ENCODE measurements at places on chromosomes 16 and 17.

- no peak for DNase-seq
Observed at GRCh38 chr16:73096510-73096909, 48.6 kb upstream of the ZFHX3 start.

DNA sequence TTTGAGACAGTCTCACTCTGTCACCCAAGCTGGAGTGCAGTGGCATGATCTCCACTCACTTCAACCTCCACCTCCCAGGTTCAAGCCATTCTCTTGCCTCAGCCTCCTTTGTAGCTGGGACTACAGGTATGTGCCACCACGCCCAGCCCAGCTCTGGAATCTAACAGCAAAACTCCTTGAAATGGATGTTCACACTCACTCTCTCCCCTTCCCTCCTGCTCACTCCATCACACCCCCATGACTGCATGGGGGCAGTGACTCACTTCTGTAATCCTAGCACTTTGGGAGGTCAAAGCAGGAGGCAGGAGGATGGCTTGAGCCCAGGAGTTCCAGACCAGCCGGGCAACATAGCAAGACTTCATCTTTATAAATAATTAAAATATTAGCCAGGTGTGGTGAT, 11.1 kb upstream of the TFAP4 start:
- no peak for DNase-seq

DNA sequence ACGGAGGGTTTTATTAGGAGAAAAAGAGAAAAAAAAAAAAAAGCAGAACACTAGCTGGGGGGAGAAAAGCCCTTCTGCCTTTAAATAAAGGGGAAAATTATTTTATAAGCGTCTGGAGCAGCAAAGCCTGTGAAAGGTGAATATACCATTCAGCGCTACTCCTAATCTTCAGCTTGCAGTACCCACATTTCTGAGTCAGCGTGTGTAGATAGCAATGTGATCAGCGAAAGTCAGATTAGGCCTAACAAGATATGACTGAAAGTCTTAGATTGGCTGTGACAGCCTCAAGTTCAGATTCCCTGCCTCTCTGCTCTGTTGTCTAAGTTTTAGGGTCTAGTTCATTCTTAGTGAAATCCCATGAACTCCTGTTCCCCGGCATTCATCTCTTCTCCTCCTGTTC, 279.5 kb downstream of the TMEM114 start:
- DNase-seq = no peak

DNA sequence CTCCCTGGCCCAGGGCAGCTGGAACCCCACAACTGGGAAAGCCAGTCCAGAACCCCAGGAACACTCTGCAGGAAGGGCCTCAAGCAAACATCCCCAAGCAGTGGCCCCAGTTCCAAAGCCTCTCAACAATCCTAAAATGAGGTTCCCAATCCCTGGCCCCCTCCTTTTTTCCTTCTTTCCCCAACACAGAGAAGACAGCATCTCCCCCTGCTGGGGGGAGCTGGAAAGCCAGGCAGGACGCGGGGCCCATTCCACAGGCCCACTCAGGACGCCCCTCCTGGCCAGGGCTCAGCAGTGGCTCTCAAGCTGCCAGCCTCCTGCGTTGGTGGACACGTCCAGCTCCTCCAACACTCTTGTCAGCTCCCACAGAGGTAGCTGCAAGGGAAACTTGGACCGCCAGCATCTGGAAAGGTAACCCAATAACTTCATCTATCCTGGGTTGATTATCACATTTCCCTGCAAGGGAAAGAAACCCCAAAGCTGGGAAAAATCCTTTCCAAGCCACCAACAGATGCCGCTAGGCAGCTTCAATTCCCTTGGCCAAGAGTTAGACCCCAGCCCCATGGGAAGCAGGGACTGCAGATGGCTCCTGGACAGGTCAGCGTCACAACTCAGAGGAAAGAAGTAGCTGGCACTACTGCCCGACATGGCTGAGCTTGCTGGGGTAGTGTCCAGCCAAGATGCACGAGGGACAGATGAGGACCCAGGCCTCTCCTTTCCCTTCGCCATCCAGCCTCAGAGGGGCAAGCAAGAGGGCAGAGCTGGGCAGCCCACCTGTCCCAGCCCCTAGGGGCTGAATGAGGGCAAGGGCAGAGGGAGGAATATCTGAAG, 7.6 kb downstream of the HDAC5 start:
- DNase-seq = no peak

GRCh38 chr17:8413328-8413727, 15.7 kb upstream of the RNF222 start:
- no peak for DNase-seq

DNA sequence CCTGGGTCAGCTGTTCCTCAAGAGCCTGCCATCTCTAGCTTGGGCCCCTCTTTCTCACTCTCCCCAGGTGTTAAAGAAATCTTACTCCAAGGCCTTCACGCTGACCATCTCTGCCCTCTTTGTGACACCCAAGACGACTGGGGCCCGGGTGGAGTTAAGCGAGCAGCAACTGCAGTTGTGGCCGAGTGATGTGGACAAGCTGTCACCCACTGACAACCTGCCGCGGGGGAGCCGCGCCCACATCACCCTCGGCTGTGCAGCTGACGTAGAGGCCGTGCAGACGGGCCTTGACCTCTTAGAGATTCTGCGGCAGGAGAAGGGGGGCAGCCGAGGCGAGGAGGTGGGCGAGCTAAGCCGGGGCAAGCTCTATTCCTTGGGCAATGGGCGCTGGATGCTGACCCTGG, 6.8 kb downstream of the CNP start:
- DNase-seq = no peak

- no peak for DNase-seq
Observed at GRCh38 chr16:87169509-87169995, 147.6 kb downstream of the C16orf95 start.

- no peak for DNase-seq
Observed at GRCh38 chr16:69936751-69937211, 14.4 kb upstream of the CLEC18A start.

GRCh38 chr17:50672831-50673551, 34.7 kb downstream of the ANKRD40 start:
- no peak for DNase-seq

DNA sequence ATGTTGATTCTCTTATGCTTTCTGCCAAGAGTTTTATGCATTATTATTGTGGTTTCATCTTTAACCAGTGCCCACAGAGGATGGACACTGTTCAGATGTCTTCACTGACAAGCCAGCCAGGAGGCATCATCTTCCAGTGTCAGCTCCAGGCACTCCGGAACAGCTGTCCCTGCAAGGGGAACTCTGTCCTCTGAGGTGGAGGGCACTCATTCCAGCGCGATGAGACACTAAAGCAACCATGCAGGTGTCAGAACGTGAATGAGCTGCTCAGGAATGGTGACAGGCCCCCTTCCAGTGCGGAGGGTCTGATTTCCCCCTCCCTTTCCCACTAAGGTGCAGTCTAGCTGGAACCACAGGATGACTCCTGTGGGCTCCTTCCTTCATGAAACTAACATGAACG, 117.5 kb downstream of the NOG start:
- no peak for DNase-seq

- DNase-seq = no peak
Observed at GRCh38 chr17:43854498-43854897, 7.5 kb downstream of the CD300LG start.

GRCh38 chr17:58268326-58268725, 12.4 kb downstream of the MPO start:
- DNase-seq = no peak

GRCh38 chr16:56625943-56626654, 518 bp downstream of the MT1E start:
- no peak for DNase-seq

DNA sequence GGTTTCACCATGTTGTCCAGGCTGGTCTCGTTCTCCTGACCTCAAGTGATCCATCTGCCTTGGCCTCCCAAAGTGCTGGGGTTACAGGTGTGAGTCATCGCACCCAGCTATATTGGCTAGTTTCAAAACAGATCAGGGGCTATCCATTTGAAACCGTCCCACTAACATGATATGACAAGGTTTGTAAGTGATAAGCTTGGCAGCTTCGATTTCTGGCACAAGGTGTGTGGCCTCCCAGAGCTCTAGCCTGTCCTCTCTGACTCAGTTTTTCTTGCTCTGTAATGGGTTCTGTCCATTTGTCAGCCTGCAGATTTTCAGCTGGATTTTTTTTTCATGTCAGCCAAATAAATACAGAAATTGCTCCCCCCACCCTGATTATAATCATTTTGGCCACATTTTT, 31.8 kb upstream of the TENT4B start:
- DNase-seq = no peak

GRCh38 chr16:21336231-21336630, 58.1 kb upstream of the CRYM start:
- no peak for DNase-seq

GRCh38 chr17:30832438-30833124, 815 bp downstream of the ATAD5 start:
- no peak for DNase-seq

DNA sequence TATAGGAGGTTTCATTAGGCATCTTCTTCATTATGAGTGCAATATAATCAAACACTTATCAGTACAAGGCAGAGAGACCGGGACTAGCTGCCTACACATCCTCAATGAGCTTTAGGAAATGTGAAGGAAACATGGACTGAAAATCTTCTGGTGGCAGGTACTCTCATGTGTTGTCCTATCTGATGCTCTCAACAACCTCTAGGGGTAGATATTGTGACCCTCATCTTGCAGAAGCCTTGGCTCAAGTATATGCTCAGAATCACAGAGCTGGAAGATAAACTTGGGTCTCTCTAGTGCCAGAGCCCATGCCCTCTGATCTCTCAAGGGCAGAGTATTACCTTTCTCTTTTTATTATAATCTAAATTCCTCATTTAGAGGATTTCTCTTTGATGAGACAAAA, 181.6 kb upstream of the C17orf78 start:
- DNase-seq = no peak

GRCh38 chr17:72764632-72765041, 327.9 kb downstream of the SLC39A11 start:
- DNase-seq = no peak

DNA sequence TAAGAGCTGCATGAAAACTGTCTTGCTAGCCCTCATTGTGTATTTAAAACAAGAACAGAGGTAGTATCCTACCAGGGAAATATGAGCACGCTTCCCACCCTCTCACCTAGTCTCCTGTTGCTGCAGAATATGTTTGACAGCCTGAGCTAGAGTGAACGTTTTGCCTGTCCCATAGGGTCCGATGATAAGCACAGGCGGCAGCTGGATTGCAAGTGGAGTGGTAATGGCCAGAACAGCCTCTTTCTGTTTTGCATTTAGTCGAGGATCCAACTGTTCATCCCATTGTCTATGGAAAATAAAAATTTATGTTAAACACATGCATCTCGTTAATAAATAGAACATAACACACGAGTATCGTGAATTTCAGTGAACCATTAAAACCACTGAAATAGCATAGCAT, 84.2 kb downstream of the HELZ start:
- DNase-seq = no peak

DNA sequence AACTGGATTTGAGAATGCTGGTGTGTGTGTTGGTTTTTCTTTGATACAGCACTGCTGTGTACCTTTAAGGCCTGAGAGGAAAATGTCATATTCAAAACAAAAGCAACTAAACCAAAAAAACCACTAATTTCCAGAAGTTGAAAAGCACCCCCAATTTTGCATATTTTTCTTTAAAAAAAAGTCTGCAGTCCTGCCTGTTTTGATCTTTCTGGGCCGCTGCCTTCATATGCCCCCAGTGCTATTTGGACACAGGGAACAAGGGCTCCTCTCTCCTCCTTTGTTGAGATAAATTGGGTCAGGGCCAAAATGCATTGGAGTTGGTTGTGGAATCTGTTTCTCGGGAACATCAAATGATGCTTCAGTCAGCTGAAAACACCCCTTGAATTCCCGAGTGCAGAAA, 26.9 kb downstream of the GPT2 start:
- DNase-seq = no peak

DNA sequence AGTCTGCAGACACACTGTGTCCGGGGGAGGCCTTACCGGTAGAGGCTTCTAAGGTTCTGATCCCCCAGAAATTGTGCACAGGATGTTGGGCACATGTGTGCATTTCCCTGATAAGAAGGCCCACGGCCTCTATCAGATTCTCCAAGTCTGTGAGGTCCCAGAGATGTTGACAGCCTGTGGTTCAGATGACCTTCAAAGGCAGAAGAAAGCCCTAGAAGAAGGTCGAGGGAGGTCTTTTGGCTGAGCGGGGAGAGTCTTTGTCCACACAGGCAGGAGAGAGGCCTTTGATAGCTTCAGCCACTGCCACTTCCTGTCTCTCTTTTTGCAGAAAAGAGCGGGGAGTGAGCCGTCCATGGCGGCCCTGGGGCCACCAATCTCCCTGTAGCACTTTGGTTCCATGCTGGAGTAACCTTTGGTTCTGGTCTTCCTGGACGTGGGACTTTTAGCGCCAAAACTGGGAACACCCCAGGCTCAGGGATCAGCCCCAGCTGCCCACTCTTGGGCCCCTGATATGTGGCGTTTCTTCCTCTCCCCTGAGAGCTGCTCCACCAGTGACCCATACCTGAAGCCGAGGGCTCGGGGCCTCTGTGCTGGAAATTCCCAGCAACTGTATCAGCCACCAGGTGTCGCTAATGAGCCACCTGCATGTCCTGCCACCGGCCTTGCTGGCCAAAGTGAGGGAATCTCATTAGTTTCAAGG, 28.1 kb upstream of the LGALS9 start:
- no peak for DNase-seq

DNA sequence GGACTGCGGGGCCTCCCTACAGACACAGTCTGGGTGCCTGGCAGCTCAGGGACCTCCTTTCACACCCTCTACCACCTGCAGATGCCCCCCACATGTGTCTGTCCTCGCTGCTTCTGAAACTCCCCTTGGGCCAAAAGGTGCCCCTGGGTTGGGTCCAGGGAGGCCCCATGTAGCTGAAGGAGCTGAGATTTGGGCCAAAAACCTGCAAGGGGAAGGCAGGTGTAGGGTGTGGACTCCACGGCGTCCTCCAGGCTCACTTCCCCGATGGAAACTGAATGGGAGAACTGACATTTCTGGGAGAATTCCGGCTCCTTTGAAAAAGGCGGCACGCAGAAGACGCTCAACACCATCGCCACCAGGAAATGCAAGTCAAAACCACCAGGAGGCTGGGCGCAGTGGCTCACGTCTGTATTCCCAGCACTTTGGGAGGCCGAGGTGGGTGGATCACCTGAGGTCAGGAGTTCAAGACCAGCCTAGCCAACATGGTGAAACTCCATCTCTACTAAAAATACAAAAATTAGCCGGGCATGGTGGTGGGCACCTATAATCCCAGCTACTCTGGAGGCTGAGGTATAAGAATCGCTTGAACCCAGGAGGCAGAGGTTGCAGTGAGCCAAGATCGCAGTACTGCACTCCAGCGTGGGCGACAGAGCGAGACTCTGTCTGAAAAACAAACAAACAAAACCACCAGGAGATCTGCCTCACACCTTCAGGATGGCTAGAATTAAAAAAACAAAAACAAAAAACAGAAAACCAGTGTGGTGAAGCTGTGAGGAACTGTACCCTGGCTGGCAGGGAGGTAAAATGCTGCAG, 13.2 kb upstream of the BAIAP2 start:
- DNase-seq = no peak

- no peak for DNase-seq
Observed at GRCh38 chr16:66058172-66058691, 308.3 kb upstream of the CDH5 start.

All from DMS 273 treated with DMSO at 0.1 percent for 48 hours (cell line).